ENCODE measurements at places on chromosomes 1 and 21. TPM values are rescaled to one million over a fixed set of nuclear protein-coding genes. Genes with fewer than 3 reads are reported as not detected.

DNA sequence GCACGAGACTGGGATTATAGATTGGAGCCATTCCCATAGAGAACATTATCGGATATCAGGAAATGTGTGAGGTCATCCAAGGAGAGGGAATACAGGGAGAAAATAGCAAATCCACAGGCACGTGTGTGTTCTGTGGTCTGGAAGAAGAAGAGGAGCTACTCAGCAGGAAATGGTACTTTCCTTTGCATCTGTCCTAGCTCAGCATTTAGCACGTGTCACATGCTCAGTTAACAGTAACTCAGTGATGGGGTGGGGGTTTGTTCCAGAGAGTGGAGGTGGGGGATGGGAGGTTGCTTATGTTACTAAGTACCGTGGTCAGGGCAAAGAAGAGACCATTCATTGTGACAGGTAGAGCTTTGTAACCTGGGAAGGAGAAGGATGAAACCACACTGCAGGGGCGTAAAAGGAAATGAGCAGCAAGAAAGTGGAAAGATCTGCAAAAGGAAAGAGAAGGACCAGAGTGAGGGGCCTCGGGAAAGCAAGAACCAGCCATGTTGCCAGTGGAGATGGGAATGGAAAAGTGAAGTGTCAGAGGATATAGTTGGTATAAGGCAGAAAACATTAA is 100.4 kb downstream of the ATP5PO start:
- no peak for DNase-seq

- no peak for DNase-seq
These were observed 7.4 kb upstream of the GRHL3 start for GRCh38 chr1:24311741-24312140.

GRCh38 chr1:101732261-101732660 is 264.5 kb downstream of the OLFM3 start:
- DNase-seq, result no peak

Gene PODN
- 8.9 TPM for total RNA-seq

All from cerebellum (tissue), 4 donors.